Stimulated activated CD4-positive, alpha-beta T cell treated with anti-CD3 and anti-CD28 coated beads, Interleukin-2, amount 100 ng/mL, for 24 hours (primary cell): ENCODE measurements at places on chromosomes 1 and 21.
A peak's percentile ranks its signal among the peaks of the same experiment; 100 is the strongest.

- DNase-seq: no peak
These were observed 101.7 kb downstream of the NAV1 start for GRCh38 chr1:201640624-201641023.

GRCh38 chr1:97904534-97904933 lies 16.3 kb downstream of the DPYD start:
- DNase-seq: no peak

DNA sequence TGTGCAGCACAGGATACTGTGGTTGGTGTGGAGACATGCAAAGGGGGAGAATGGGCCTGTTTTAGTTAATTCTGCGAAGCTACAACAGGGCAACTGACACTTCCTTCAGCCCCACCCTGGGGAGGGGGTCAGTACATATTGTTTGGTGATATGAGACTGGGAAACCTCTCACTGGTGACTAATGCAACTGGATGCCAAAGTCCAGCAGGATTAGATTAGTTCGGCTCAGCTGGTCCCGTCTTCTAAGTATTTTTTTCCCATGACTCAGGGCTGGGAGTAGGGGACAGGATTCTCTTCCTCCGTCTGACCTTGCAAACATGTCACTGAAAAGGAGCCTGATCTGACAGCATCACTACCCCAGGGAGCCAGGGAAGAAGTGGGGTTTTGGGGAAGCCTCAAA lies 43.0 kb downstream of the PLXNA2 start:
- no peak for DNase-seq

DNA sequence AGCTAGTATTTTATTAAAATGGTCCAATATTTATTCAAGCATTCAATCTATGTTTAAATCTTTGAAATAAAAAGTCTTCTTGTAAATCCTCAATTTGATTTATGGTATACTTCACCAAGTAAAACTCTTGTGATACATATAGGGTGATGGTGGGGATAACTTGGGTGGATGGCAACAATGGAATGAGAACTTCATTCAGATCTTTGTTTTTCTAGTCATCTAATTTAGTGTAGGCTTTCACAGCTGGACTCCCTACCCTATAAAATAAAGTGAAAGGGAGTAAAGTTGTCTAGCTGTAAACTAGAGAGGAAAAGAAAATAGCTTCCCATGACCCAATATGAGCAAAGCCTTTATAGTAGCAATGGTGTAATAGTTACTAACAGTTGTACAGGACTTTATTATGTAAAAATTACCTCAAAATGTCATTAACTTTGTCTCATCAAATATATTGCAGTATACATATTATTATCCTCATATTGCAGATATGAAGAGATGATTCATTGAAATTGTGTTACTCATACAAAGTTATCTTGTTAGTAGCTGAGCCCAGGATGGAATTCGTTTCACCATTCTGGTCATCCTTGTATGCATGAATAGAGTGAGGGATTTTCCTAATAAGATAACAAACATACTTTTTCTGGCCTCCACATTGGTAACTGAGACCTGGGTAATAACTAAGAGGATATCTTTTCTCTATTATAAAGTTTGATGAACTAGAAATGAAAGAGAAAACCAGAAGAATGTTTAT lies 1377.7 kb upstream of the ADGRL4 start:
- DNase-seq: no peak

DNA sequence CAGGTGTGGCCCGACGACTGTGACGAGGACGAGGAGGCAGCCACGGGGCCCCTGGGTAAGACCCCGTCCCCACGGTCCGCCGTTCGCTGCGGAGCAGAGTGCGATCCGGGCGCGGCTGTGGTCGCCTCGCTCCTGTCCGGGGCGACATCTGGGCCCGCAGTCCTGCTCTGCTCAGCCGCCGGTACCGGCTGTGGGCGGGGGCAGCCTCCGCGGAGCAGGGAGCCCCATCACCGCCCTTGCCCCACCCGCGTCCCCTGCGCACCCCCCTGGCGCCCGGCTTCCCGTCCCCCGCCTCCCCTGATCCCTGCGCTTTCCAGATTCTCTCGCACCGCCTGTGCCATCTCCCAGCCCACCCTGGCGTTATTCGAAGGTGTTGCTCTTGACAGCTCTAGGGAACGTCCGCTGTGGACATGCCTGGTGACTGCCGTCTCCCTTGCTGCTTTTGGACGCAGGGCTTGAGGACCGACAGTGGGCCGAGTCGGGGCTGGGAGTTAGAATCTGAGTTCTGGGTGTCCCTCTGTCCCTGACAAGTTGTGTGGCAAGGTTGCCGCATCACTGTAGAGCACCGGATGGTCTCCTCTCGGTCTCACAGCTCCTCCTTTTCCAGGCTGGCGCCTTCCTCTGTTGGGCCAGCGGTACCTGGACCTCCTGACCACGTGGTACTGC lies 596 bp downstream of the TOR3A start:
- DNase-seq: peak; percentile 45

GRCh38 chr1:222243902-222244301 lies 304.0 kb downstream of the HHIPL2 start:
- no peak for DNase-seq
